ENCODE measurements at places on chromosomes 6 and 20.

- DNase-seq = no peak
Observed at GRCh38 chr20:42051921-42052320, 433.7 kb upstream of the CHD6 start.

- DNase-seq = no peak
Observed at GRCh38 chr6:163944897-163945296, 530.4 kb downstream of the QKI start.

DNA sequence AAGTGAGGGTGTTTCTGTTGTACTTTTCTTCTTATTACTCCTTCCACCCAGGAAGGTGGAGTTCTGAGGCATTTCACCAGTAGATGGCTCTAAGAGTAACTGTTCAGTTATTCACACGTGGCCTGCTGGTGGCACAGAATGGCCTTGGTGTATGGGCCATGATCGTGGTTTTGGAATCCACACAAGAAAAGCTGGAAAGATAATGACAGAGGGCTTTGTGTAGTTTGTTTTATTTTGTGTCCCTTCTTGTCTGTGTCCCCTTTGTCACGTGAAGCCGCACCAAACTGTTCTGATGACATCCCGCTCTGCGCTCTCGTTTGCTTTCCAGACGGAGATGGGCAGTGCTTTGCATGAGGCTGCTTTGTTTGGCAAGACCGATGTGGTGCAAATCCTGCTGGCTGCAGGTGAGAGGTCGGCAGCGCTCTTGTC lies 93.4 kb downstream of the ANKS1A start:
- no peak for DNase-seq

DNA sequence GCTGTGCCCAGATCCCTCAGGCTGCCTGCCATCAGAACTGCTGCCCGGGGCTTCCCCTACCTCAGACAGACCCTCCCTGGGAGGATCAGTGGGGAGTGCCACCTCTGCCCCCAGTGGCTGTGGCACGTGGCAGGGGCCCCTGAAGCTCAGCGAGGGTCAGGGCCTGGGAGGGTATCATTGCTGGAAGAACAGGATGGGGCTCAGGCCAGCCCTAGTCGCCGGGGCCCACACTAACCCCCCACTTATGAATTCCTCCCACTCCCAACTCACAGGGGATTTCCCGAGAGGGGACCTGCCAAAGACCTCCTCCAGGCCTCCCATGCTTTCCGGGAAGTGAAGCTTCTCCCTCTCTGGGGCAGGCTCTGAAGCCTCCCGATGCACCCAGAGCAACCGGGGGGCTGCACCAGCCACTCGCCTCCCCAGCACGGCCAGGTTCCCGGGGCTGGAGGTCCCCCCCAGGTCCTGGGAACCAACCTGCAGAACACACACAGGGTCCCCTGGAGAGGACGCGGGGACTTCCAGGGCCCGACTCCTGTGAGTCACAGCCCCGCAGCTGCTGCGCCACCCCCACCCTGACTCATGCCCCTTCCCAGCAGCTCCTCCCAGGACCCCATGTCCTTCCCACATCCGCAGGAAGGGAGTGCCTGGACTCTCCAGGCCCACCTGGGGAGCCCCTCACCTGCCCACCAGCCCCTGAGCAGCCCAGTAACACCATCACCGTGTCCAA lies 2.5 kb downstream of the TNFRSF6B start:
- no peak for DNase-seq

DNA sequence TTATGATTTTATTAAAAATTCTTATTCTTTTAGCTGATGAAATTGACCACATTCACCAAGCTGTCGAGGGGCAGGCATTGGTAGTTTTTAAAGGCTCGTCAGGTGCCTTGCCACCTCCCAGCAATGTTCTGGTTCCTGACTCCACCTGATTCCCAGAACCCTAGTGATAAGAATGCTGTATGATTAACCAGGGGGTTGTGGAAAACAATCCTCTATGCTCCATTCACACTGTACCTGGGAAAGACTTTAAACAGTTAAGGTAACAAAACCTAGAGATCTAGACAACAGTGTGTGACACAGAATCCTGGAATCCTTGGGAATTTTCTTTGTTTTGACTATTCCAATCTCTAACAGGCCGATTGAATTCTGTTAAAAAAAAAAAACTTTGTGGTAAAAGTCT lies 165.7 kb upstream of the OLIG3 start:
- DNase-seq = no peak
